Stomach (tissue), 19 donors: ENCODE measurements at places on chromosomes 3 and 15. TPM values are rescaled to one million over a fixed set of nuclear protein-coding genes. Genes with fewer than 3 reads are reported as not detected.

DNA sequence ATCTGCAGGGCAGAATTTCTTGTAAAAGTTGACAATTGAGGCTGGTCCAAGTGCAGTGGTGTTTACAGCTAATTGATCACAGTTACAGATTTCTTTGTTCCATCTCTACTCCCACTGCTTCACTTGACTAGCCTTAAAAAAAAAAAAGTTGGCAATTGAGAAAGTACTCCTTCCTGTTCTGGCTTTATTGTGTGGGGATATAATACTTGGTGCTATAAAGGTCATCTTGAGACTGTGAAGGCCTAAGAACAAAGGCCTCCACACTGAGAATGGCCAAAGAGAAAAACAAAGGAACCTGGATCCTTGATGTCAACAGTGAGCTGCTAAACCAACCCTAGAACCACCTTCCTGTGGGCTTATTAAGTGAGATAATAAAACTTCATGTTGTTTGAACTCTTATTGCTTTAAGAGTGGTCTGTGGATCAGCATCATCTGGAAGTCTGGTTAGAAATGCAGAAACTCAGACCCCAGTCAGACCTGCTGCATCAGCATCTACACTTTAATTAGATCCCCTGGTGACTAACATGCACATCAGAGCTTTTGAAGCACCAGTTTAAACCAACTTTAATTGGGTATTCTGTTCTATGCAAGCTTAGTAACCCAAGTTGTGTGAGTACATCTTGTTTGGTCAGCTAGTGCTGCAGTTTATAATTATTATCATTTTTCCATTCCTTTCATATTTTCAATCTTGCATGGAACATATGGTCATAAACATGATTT, 55.2 kb downstream of the TMOD3 start:
- no peak for DNase-seq

Gene FGF12
- total RNA-seq, result 0.87 TPM

- peak; percentile 78 for DNase-seq
Measured at GRCh38 chr3:73086071-73086494, 24.6 kb downstream of the EBLN2 start.

GRCh38 chr3:124876401-124876878, 10.7 kb downstream of the ITGB5 start:
- DNase-seq, result no peak

DNA sequence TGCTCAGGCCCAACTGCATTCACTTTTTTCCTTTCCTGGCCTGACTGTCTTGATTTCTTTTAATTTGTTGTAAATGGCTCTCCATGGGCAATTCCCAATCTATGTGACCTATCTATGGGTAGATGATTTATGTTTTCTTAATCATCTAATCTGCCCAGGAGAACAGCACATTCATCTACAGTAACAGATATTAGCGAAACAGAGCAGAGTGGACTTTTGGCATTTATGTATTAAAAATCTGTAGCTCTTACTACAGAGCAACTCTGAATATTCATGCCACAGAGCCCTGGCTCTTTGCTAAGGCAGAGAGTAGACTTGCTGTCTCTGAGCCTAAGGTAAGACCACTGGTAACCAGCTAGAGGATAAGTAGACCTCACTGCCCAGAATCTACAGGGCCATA, 674.9 kb upstream of the ADAMTS9 start:
- DNase-seq, result no peak

Gene ATP13A3
- 332 TPM for total RNA-seq
